Hematopoietic multipotent progenitor cell treated with erythropoietin and hydrocortisone succinate and interleukin-3 and kit ligand, for 8 days (in vitro differentiated cells): ENCODE measurements at places on chromosomes 16 and 17.

GRCh38 chr16:2486645-2487516, 12.0 kb downstream of the TBC1D24 start:
- peak; percentile 82 for DNase-seq

- DNase-seq: no peak
These were observed 232.0 kb upstream of the GSE1 start for GRCh38 chr16:85380905-85381737.

GRCh38 chr16:85724936-85725335, 26.0 kb downstream of the C16orf74 start:
- no peak for DNase-seq

- no peak for DNase-seq
These were observed 54.0 kb downstream of the TBC1D16 start for GRCh38 chr17:79981661-79982101.

DNA sequence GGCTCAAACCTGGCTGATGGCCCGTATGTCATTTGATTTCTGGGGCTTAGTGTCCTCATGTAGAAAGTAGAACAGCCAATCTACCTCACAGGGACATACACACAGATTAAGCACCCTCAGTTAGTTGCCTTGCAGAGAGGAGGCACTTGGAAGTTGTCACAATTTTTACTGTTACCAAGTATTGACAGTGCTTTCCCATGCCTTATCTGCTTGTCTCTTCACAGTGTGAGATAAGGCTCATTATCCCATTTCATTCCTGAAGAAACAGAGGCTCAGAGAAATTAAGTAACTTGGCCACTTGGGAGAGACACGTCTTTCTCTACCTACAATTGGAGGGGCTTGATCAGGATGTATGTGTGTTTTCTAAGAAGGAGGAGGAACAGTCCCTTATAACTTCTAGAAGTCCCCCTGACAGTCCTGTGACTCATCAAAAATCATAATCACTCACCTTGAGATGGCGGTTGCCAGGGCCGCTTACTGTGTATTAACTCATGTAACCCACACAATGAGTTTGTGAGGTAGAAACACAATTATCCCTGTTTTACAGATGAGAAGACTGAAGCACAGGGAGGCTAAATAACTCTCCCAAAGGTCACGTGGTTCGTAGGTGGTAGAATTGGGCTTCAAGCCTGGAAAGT, 56.9 kb upstream of the LHX1 start:
- DNase-seq: no peak

DNA sequence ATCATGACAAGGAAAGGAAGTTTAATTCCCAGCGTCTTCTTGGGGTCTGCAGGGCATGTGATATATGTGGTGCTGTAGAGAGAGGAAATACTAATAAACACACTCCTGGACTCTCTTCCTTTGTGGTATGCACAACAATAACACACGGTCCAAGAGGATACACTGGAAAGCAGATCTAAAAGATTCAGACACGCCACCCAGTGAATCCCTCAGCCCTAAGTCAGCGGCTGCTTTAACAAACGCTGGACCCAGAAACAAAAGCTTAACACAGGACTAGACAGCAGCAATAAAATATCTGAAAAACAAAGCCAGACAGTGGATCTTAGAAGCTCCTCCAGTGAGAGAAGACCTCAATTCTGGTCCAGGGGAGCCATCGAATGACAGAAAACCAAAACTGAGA, 13.1 kb downstream of the CFAP20 start:
- DNase-seq: no peak

DNA sequence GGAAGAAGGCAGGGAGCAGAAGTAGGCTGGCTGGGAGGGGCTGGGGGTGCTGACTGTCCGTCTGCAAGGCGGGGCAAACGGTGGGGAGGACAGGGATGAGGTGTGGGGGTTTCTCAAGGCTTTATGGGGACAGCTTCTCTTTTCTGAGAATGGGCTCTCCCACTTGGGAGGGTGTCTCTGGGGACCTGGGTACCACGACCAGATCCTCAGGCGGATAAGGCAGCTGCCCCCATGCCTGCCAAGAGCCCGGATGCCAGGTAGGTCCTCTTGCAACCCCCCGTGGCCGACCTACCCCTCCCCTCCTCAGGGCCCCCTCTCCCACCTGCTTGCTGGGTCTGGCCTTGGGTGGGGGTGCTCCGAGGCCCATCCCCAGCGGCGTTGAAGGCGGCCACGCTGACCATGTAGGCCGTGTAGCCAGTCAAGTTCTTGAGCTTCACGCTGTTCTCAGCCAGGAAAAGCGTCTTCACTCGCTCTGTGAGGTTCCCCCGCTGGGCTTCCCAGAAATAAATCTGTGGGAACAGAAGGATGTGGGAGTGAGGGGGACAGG, 56.4 kb upstream of the CDC42EP4 start:
- DNase-seq: no peak

- no peak for DNase-seq
These were observed 88.9 kb upstream of the ATF7IP2 start for GRCh38 chr16:10296956-10297340.

- no peak for DNase-seq
These were observed 265.5 kb downstream of the C16orf95 start for GRCh38 chr16:87051526-87052320.

GRCh38 chr16:63385714-63386432, 1349.6 kb upstream of the CDH8 start:
- DNase-seq: no peak

DNA sequence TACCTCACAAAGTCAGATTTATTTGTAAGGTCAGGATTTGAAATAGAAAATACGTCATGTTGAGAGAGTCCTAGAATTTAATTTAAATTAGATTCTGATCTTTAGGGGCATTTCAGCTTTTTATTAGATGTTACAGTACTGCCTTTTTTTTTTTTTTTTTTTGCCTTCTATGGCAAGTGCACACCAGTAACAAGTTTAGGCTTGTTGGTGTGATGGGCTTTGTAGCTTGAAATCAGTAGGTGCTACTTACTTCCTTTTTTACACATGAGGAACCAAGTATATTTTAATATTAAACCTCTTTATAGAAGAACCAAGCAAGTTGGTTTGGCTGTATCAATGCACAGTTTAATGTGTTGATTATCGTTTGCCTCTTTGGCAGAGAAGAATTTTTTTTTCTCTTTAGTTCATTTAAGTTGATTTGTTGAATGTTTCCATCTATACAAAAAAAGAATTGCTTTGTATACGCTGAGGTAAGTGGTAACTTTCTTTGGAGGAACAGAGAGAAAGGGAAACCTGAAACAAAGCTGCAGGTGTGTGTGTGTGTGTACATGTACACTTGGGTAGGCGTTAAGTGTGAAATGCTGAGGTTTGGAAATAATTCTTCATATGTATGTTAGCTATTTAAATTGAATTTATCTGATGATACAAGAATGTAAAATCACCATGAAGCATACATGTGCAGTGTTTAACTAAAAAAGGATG, 15.7 kb downstream of the RBL2 start:
- DNase-seq: no peak

DNA sequence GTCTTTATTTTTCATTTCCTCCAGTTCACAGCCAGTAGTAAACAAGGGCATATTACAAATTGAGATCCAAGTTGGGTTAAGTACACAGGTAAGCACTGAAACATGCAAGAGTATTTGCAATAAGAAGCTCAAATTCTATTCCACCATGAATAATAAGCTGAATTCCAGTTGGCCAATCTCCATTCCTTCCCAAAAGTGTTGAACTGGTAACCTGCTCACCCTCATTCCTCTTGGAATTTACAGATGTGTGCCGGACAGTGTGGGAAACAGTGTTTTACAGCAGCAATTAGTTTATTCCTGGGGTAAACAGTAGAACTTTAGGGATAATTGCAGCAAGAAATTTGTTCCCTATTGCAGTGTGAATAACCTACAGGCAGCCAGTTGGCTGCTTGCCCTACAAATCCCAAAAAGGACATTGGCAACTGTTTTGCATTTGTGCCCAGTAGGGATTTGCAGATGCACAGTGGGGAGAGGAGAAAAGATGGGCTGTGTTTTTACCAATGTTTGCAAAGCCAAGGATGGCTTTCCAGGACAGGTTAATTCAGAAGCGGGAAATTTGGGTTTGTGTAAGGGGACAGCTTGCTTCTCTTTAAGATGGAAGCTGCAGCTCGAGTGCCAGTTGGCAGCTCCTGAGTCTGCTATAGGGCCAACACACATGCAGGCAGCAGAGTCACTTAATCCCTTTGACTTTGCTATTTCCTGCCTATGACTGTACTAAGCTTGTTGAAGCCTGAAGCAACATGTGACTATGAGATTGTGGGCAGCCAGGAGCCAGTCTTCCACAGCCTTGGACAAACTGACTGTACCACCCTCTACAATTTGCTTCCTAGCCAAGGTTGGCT, 318.9 kb downstream of the MAP2K6 start:
- no peak for DNase-seq

GRCh38 chr17:71850812-71851211, 270.0 kb upstream of the SOX9 start:
- no peak for DNase-seq

DNA sequence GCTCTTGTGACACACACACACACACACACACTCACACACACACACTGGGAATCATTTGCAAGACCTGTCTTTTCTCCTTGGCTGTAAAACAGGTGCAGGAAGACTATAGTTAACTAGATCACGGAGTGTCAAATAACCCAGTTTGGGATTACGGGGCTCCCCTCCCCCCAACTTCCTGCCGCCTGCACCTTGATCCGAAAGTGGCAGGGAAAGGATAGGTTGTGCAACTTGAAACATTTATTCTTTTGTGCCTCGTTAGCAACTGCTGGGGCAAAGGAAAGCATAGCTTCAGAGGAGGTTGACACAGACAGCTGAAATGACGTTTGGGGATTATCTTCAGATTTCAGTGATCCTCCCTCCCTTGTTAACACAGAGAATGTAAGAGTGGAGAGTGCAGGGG, 149.5 kb downstream of the NTN1 start:
- DNase-seq: no peak

GRCh38 chr17:78789663-78790181, 7.6 kb upstream of the CYTH1 start:
- DNase-seq: peak; percentile 91

- no peak for DNase-seq
These were observed 477.7 kb downstream of the HS3ST4 start for GRCh38 chr16:26169473-26169872.

- no peak for DNase-seq
These were observed 107.9 kb downstream of the HAPSTR1 start for GRCh38 chr16:9199311-9199710.

DNA sequence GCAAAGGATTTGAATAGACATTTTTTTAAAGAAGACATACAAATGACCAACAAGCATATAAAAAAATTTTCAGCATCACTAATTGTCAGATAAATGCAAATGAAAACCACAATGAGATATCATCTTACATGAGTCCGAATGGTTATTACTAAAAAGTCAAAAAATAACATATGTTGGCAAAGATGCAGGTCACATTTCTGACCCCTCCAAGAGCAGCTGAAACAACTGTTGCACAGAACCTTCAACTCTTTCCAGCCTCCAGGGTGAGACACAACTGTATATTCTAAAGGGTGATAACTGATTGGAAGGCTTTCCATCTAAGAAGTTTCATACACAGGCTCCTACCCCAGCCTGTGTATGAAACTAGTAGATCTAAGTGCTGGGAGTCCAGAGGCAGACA, 51.9 kb downstream of the SLFN5 start:
- no peak for DNase-seq

DNA sequence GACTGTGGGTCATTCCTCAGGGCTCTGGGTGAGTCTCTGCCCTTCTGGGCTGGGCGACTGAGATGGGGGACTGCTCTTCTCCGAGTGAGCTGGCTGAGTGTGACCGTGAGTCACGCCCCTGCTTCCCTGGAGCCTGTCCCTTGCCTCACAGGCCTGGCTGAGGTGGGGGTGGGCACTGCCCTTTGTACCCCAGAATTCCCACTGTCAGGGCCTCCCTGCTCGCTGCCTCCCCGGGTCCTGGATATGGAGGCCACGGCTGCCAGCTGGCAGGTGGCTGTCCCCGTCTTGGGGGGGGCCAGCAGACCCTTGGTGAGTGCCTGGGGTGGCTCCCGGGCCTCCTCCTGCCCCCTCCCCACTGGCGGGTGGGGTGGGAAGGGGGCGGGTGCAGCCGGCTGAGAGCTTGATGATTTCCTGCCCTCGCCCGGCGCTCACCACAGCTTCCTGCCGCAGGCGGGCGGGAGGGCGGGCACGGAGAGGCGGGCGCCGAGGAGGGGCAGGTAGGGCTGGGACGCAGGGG, at the start of gene LAT:
Gene LAT, plus strand, starts transcription at position 434 of the 517 bp plus-strand sequence. CDS start 366 bp downstream, outside the sequence.
- DNase-seq: peak; percentile 78

GRCh38 chr16:8764525-8765250, 32.8 kb downstream of the TMEM186 start:
- no peak for DNase-seq

DNA sequence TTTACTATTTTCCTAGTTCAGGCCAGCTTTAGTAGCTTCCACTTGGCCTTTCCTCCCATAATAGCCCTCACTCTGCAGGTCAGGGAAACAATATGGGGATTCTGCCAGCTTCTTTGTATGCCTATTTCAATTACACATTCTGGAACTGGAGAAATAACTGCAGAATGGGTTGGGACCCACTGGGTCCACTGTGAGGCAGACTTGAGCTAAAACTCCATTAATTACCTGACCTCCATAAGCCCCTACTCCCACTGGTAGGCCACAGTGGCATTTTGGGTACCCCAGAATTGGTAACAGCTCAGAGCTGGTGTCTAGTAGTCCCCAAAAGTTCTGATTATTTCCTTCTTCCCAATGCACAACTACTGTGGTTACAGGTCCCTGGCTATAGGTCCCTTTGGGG, 16.7 kb upstream of the TENT4B start:
- no peak for DNase-seq

DNA sequence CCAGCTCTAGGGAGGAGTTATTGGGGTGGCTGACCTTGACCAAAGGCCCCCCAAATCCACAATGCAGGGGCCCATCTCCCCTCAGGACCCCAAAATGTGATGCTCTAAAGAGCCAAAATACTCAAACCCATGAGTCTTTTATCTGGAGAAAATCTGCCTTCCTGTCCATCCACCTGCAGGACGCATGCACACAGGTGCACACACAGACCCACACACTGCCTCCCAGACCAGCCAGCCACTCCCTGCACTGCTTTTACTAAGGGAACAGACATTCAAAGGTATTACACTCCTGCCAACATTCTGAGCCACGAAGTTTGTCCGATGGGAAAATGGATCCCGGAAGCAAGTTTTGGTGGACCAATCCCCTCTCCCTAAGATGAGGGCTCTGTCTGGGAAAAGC, 76.1 kb upstream of the CDH5 start:
- no peak for DNase-seq
